Mesendoderm (in vitro differentiated cells): ENCODE measurements at places on chromosomes 4 and X.
A peak's percentile ranks its signal among the peaks of the same experiment; 100 is the strongest.

- peak; percentile 86 for DNase-seq
Observed at GRCh38 chr4:89661173-89661899, 175.6 kb downstream of the SNCA start.

GRCh38 chrX:631802-632365, 1.3 kb downstream of the SHOX start:
- DNase-seq = no peak

DNA sequence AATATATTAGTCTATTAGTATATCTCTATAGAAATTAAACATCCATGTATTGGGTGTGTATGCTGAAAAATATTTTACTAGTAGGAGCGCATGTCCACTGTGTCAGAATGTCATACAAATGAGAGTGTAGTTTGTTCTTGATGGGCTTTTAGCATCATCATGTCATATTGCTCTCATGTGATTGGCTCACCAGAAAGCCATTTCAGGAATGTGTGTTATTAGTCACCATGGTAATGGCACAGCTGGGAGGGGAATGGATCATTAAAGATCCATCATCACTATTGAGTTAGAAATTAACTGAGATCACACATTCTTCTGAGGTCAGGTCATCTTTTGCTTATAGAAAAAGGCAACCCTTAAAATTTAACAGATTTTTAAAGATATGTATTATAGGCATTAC, 77.3 kb downstream of the PHEX start:
- DNase-seq = peak; percentile 89

GRCh38 chr4:178205826-178206225, 763.6 kb upstream of the AGA start:
- DNase-seq = peak; percentile 43

DNA sequence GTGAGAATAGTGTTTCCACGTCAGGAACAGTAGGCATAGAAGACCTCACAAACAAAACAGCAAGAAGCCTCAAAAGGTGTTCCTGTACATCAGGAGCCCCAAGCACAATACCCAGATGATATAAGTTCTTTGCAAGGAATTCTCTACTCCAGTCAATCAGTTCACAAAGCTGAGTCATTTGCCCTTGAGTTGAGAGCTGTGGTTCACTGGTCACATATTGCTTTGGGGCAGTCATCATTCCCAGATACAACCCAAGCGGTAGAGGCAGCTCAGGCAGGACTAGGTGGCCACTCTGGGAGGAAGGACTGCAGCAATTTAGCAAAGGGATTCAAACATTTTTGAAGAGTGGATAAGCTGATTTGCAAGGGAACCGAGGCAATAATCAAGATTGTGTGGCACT, 551.5 kb upstream of the ZFP42 start:
- no peak for DNase-seq

- no peak for DNase-seq
Observed at GRCh38 chr4:40143926-40144508, 52.8 kb upstream of the RHOH start.

GRCh38 chrX:110384490-110384889, 25.8 kb downstream of the RTL9 start:
- DNase-seq = peak; percentile 15

DNA sequence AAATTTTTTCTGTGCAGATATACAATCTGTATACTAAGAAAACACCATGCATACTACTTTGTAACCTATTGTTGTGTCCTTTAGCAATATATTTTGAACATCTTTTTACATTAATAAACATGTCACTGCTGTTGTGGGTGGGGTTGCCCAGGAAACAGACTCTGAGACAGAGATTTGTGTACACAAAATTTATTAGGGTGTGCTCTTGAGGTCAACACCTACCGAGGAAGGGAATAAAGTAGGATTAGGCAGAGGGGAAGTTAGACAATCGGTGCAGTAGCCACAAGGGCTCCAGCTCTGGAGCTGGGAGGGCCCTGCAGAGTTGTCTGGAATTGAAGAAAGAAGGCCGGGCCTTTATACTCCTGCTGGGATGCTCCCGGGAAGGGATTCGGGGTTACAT, 56.4 kb downstream of the CXorf58 start:
- no peak for DNase-seq

GRCh38 chr4:141849778-141850177, 213.4 kb downstream of the IL15 start:
- DNase-seq = no peak

GRCh38 chr4:6815029-6815836, 32.7 kb downstream of the KIAA0232 start:
- no peak for DNase-seq

DNA sequence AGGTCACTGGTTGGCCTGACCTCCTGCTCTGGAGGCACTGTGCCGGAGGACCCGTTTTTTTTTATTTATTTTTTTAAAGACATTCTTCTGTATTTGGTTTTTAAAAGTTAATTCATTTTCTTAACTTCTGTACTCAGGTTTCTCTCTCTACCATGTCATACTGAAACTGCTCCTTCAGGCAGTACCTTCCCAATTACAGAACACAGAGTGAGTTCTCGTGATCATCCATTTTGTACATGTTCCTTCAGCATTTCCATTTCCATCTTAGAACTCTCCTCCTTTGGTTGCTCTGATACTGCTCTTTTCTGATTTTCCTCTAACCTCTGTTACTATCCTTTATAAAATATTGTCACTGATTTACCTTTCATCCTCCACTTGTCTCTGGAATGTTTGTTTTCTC, 17.9 kb downstream of the UBE2K start:
- DNase-seq = no peak

GRCh38 chrX:4668802-4669536, 955.5 kb upstream of the PRKX start:
- no peak for DNase-seq

DNA sequence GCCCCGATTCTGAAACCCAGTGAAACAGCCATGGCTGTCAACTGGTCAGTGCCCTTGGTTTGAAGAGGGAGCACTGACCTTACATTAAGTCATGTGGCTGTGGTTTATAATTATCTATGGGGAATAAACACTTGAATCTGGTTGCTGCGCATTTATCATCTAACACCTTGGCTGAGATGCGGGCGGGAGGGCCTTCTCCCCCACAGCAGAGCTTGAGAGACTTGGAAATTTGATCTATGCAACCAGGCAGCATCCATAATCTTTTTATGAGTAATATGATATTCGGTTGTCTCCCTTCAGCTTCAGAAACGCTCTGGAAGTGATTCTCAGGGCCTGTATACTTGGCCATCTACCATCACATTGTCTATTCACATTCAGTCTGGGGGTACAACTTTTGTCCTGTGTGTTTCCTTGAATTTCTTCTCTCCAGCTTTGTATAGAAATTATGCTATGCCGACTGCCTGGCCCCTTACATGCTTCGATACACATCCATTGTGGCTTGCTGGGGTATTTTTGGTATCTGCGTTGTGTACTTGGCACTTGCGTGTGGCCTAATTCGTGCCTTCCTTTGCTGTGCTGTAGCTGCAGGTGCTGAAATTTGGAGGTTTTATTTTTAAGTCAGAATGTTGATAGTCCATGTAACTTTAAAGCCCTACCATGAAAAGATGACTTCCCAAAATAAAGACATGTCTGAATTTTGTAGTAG, 321.6 kb downstream of the ARHGAP10 start:
- no peak for DNase-seq
